Hematopoietic multipotent progenitor cell (in vitro differentiated cells): ENCODE measurements at places on chromosomes 3 and 15. TPM values are rescaled to one million over a fixed set of nuclear protein-coding genes. Genes with fewer than 3 reads are reported as not detected.

CP gene
- 10.2 TPM for total RNA-seq

PTH1R gene
- under 0.01 TPM for total RNA-seq

AGBL1 gene
- under 0.01 TPM for total RNA-seq

CLDN18 gene
- total RNA-seq: not detected

TUSC7 gene
- not detected for total RNA-seq

NOX5 gene
- under 0.01 TPM for total RNA-seq

KLF15 gene
- under 0.01 TPM for total RNA-seq

PLCB2 gene
- 123 TPM for total RNA-seq

ADGRG7 gene
- total RNA-seq: not detected

RAB8B gene
- 14.0 TPM for total RNA-seq

TFRC gene
- 141 TPM for total RNA-seq

NPRL2 gene
- total RNA-seq: 39.9 TPM

PCSK6 gene
- 0.54 TPM for total RNA-seq
